CMK (cell line): ENCODE measurements at places on chromosomes 13 and 19.

- DNase-seq, result no peak
Observed at GRCh38 chr13:84677836-84678235, 795.6 kb upstream of the SLITRK1 start.

- peak; percentile 20 for DNase-seq
Observed at GRCh38 chr19:15378534-15379082, 979 bp downstream of the AKAP8 start.

DNA sequence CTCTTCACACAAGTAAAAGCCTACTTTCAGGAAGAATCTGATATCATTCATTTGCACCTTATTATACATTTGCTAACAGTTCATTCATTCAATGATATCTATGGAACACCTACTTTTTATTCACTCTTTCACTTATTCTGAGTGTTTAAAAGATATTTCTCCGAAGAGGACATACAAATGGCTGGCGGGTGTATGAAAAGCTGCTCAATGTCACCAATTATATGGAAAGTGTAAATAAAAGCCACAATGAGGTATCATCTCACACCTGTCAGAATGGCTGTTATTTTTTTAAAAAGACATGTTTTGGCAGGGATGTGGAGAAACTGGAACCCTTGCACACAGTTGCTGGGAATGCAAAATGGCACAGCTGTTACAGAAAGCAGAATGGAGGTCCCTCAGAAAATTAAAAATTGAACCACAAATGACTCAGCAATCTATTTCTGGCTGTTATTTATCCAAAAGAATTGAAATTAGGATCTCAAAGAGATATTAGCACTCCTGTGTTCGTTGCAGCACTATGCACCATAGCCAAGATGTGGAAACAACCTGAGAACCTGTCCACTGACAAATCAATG lies 127.6 kb upstream of the IRS2 start:
- DNase-seq, result no peak

GRCh38 chr19:19171821-19172532 lies 1.9 kb upstream of the MEF2B start:
- no peak for DNase-seq

DNA sequence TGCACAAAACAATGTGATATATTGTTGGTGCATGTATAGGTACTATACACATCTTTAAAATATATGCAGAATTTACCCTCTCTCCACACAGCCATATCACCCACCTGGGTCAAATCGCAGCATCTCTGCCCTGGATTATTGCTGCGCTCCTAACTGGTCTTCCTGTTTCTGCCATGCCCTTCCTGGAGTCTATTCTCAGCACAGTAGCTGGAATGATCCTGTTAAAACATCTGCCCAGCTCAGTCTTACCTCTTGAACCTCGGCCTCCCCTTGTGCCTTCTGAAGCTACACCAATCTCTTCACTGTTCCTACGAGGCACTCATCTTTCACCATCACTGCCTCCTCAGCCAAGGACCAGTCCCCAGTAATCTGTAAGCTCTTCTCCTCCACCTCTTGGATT lies 25.5 kb upstream of the TNFRSF19 start:
- no peak for DNase-seq

- DNase-seq, result no peak
Observed at GRCh38 chr19:16928351-16928750, 39.6 kb downstream of the F2RL3 start.

DNA sequence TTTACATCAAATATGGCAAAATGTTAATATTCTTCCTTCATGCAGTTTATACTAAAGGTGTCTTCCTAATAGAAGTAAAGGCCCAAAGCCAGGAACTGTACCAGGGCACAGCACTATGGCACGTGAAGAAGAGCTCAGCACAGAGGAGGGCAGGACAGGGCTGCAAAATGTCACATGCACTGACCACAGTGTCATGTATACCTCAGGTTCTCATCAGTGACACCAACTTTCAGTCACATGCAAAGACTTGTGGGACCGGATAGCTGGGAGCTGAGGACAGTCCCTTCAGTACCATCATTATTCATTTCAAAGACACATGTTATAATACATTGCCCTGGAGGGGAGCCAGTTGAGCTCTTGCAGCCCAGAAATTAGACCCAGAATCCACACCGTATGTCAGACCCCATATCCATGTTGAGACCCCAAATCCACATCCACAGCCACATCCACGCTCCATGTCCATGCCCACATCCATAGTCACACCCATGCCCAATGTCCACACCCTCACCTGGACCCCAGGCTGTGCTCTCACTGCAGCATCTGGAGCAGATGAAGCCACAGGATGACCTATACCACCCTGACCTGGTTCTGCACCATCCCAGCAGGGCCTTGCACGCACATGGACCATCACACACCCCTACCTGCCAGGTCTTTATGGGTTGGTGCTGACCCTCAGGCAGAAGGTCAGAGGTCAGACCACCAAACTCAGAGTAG lies 111.8 kb downstream of the TUBA3C start:
- no peak for DNase-seq

DNA sequence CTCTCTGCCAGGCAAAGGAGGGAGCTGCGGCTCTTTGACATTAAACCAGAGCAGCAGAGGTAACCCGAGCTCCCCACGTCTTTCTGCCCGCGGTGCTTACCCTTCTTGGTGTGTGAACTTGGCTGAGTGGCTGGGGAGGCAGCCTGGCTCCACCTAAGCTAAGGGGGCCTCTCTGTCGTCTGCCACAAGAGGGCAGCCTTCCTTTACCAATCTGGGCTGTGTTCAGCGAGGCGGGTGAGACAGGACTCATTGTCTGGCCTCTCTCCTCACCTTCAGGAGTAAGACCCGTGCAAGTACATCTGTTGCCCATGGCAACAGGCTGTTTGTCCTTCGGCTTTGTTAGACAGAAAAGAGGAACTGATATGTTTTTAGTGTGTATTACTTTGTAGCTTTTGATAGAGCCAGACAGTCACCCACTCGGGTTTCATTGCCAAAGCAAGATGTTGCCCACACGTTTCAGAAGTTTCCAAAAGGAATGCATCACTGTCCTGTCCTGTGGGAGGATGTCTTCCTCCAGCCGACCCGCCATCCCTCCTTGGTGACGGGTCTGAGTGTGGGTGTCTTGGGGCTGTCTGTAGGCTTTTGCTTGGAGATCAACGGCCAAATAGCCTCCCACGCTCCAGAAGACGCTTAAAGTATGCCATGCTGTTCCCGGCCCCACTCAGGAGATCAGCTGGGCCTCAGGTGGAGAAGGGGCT lies 4.6 kb downstream of the POP4 start:
- peak; percentile 53 for DNase-seq

GRCh38 chr13:25682276-25682675 lies 310.5 kb downstream of the ATP8A2 start:
- no peak for DNase-seq

DNA sequence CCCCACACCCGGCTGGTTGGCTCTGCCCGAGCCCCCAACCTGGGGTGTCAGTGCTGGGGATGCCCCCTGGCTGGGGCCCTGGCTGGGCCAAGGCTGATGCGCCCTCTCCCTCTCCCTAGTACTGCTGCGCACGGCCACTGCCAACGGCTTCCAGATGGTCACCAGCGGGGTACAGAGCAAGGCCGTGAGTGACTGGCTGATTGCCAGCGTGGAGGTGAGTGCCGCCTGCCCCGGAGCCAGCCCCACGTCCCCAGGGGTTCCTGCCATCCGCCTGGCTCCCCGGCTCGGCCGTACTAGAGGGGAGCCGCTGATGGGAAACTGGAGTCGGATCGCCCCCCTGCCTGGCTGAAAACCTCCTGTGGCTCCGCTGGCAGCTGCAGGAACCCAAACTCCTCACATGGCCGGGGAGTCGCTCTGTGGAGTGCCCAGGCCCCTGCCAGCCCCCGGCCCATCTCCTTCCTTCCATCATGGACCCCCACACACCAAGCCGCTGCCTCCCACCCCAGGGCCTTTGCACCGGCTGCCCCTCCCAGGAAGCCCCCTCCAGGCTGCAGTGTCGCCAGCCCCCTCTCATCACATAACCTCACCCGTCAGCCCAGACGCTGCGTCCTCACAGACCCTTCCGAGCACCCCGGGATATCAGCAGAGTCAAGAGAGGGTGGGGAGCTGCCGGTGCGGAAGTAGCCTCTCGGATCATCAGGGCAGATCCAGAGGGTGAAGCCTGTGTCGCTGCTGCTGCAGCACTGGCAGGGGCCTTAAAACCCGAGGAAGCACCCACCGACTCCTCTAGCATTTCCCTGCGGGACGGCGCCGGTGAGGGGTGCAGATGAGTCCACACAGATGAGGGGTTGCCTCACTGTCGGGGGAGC lies 10.6 kb downstream of the NCLN start:
- no peak for DNase-seq

DNA sequence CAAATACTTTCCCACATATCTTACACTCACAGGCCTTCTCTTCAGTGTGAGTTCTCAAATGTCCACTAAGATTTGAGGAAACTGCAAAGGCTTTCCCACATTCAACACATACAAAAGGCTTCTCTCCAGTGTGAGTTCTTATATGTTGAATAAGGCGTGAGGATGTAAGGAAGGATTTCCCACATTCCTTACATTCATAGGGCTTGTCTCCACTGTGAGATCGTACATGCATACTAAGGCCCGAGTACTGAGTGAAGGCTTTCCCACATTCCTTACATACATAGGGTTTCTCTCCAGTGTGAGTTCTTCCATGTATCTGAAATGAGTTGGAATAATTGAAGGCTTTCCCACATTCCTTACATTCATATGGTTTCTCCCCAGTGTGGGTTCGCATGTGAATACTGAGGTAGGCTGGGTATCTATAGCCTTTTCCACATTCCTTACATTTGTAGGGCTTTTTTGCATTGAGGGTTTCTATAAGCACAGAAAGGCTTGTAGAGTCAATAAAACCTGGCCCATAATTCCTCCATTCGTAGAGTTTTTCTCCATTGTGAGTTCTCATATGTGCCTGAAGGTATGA lies 9.6 kb downstream of the ZNF426 start:
- DNase-seq, result no peak

GRCh38 chr13:97344265-97345175 lies 89.4 kb upstream of the RAP2A start:
- no peak for DNase-seq

- DNase-seq, result no peak
Observed at GRCh38 chr19:11338569-11339253, 746 bp downstream of the RAB3D start.

DNA sequence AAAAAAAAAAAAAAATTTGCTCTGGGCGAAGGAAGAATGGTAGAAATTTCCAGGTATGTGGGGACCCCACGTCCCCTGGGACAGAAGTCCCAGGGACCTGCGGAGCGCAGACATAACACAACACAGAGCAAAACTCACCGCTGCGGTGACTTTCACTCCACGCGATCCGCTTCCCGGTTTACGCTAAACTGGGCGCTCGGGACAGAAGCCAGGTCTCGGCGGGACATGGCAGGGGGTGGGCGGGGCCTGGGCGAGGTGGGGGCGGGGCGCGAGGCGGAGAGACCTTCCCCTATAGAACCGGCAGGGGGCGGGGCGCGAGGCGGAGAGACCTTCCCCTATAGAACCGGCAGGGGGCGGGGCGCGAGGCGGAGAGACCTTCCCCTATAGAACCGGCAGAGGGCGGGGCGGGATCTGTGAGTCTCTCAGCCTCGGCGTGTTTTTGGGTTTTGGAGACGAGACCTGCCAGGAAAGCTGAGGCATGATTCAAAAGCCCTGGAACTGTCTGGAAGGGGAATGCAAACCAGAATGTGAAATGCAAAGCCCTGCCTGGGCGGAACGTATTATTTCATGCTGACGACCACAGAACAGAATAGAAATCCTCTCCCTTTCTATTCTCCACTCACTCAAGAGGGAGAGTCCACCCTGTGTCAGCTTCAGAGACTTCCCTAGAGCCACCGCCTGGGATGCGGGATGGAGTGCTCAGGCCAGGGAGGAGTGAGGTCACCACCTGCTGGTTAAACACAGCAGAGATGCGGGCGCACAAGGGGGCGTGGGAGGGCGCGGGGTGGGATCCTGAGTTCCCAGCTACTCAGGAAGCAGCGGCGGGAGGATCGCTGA lies 20.2 kb upstream of the ERVV-1 start:
- no peak for DNase-seq

DNA sequence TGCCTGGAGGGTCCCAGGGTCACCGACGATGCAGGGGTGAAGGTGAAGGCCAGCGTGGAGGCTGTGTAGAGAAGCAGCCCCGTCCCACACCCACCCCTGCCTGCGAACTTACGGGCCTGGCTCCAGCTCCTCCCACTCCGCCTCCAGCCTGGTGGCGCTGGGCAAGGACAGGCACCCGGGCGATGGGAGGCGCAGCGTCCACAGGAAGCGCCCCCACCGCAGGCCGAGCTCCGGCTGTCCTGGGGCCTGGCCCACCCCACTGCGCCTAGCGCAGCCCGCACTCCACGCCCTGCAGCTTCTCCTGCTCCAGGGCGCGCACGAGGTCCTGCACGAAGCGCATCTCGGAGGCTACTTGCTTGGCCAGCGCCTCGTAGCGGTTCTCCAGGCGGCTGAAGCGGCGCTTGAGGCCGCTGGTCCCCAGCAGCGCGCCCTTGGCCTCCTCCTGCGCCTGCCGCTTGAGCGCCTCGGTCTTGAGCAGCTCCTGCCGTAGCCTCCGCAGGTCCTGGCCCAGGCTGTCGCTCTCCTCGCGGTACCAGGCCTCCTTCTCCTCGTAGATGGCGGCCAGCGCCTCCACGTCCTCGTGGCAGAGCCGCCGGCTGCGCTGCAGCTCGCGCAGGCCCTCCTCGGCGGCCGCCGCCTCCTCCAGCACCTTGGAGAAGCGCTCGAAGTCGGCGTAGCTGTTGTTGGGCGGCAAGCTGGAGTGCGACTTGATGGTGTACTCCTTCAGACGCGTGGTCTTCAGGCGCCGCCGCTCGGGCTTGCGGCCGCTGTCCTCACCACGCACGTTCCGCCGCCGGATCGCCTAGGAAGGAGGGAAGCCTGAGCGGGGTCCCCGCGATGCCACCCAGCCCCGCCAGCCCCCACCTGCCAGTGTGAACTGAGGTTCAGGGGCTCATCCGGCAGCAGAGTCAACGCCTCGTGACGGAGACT lies 11.8 kb downstream of the DAPK3 start:
- no peak for DNase-seq

DNA sequence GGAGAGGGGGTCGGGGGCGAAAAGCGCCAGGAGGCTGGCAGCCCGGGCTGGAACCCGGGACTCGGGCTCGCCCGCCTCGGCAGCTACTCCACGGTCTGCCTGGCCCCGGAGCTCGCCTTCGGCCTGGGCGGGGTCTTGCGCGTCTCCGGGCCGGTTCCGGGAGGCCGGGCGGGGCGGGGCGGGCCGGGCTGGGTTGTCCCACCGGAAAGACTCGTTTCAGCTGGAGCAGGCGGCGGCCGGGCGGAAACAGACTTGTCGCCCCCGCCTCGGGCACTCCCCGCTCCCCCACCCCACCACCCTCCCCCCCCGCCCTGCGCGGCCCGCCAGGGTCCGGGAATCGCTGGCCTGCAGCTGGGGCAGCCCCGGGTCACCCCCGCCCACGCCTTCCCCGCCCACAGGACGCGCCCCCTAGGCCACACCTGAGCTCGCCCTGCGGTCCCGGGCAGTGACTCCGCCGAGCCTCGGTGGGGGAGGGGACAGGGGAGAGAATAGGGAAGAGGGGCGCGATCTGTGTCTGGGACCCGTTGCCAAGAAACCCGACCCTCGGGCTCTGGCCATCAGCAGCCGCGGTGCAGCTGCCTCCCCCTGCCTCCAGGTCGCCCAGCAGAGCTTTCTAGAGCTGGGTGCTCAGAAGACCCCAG lies 109.4 kb downstream of the KCTD15 start:
- DNase-seq, result no peak

GRCh38 chr13:73334445-73334844 lies 275.6 kb downstream of the KLF5 start:
- no peak for DNase-seq
